ENCODE measurements at places on chromosomes 1 and 21. TPM values are rescaled to one million over a fixed set of nuclear protein-coding genes. Genes with fewer than 3 reads are reported as not detected.

The C4BPA gene
- not detected for total RNA-seq

The AJAP1 gene
- total RNA-seq: 0.24 TPM

The GJA9 gene
- not detected for total RNA-seq

The KIF14 gene
- 3.6 TPM for total RNA-seq

The TMEM82 gene
- total RNA-seq: not detected

The VCAM1 gene
- 15.0 TPM for total RNA-seq

The LRRC8D gene
- 37.8 TPM for total RNA-seq

The USP24 gene
- total RNA-seq: 30.2 TPM

The GCSAML gene
- total RNA-seq: not detected

The SHISAL2A gene
- not detected for total RNA-seq

The ZBTB17 gene
- total RNA-seq: 22.0 TPM

Measured in epithelial cell of alveolus of lung (primary cell).